ENCODE measurements at places on chromosomes 3 and 15.
A peak's percentile ranks its signal among the peaks of the same experiment; 100 is the strongest.

DNA sequence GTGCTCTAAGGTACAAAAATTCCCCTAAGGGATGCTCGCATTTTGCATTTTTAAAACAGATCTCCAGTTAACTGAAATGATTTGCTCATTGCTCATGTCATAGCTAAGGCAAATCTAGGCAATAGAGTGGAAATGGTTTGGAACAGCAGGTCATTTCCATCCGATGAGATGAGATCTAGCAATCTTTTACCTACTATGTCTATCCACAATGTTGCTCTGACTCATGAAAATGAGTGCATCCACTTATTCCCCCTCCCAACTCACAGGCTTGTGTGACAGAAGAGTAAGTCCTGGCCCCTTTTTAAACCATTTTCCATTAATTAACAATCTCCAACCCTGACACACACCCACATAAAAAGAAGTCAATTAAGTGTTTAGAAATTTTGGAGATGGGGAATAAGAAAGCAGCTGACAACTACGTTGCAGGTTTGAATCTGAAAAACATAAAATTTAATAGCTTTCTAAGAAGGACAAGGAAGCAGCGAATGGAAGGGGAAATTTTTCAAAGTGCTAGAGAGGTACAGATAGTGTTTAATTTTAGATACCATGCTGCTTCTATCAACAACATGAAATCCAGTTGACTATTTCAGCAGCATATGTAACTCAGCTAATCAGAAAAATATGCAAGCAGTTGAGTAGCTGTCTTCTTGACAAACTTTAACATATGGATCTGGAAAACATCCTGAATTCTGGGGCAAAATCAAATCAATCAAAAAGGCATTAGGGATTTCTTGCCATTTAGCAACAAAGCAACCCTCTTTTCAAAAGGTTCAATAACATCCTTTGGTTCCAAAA, 112.0 kb downstream of the TMCO5A start:
- DNase-seq = no peak

- DNase-seq = peak; percentile 54
Observed at GRCh38 chr15:43251871-43252250, 14.9 kb downstream of the TGM5 start.

- no peak for DNase-seq
Observed at GRCh38 chr15:61275451-61275850, 46.3 kb upstream of the RORA start.

- DNase-seq = no peak
Observed at GRCh38 chr3:16294844-16295243, 29.8 kb downstream of the OXNAD1 start.

DNA sequence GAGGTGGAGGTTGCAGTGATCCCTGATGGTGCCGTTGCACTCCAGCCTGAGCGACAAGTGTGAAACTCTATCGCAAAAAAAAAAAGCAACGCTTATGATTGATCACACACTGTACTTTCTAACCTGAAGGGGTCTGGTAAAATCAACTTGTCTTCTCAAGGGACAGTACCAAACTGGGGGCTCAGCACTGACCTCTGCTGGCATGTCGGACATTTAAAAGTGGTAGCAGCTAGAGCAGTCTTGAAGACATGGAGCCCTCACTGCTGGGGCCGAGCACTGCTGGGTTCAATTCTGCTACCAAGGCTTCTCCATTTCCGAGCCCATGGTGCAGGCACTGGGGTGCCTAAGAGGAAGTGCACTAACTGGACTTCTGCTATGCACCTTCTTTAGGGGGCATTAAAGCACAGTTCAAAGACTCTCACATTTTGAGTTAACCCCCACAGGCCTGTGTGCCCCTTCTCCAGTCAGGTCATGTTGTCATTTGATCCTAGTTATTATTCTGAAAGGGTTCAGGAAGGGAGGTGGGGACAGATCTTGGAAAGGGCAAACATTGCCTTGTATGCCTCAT, 26.4 kb upstream of the LAMP3 start:
- DNase-seq = peak; percentile 47

Data from suppressor macrophage treated with lipopolysaccharide for 4 hours (primary cell).